Adipocyte (in vitro differentiated cells): ENCODE measurements at places on chromosomes 2 and 18.

- no peak for DNase-seq
Observed at GRCh38 chr2:218984239-218985020, 554 bp downstream of the FEV start.

DNA sequence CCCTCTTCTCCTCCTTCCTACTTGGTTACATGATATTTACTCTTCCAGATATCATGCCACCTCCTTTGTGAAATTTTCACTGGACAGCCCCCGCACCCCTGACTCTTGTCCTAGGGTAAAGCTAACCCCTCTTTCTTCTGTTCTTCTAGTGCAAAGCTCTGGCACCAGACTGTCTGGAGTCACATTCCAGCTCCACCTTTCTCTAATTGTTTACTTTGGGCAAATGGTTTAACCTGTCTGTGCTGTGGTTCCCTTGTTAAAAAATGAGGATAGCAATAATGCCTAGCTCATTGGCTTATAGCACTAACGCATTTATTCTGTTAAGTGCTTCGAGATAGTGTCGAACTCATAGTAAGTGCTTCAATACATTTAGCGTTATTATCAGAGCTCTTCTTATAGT is 306.2 kb downstream of the ALK start:
- DNase-seq = no peak

GRCh38 chr18:48002933-48003365 is 72.5 kb upstream of the SMAD2 start:
- DNase-seq = peak; percentile 53

DNA sequence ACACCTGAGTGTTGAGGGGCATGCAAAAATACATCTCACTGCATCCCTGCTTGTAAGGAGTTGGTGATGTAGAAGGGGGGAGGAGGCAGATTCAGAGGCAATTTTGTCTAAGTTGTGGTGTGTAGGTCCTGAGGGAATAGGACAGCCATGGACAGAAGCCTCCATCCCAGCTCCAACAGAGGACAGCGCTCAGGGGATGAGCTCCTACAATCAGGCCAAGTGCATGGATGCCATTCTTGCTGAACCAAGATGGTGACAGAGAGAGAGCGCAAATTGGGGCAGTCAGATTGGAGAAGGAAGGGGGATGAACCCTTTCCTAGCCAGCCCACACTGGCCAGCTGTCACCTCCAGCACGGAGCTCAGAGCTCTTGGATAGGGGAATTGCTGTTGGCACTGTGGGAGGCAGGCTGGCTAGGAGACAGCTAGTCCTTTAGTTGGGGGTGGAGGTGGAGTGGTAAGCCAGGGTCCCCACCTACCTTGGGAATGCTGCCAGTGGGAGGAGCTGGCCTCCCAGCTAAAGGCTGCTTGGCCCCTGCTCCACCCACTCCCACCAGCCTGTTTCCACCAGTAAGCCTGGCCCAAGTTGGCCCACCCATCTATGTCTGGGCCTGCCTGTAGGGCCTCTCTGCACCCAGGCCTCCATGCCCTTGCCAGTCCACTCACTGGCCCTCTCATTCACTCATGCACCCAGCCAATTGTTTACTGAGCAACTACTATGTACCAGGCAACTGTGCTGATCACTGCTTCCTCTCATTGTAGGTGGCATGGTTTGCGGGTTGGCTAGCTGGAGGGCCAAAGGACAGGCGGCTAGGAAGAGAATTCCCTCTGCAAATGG is 2.5 kb upstream of the PER2 start:
- no peak for DNase-seq

- DNase-seq = peak; percentile 37
Observed at GRCh38 chr2:236775511-236775910, 205.9 kb downstream of the ACKR3 start.

DNA sequence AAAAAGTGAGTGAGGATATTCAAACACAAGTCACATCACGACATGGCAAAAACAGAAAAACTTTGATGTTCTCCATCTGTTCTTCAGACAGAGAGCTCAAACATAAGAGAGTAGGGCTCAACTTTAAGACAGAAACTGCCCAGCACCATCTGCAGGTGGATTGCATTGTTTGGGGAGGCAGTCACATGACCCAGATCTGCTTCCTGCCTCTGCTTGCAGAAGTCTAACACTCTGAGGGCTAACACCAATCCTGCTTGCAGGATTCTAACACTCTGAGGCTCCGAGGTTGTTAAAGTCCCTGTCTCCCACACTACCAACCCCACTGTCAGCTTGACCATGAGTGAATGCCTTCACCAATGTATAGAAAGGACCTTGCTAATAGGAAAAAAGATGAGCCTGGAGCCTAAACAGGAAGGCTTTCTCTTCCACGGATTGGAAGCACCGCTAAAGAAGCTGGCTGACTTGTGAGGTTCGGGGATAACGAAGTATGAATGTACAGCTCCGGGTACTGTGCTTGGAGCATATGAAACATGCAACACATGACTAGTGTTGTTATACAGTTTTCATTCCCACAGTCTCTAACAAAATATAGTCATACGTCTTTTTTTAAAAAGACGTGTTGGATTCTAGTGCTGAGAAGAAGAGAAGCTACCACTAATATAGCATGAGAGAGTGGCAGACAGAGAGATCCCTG is 176.6 kb upstream of the CREB1 start:
- DNase-seq = no peak

GRCh38 chr2:151567006-151567405 is 157.3 kb downstream of the RIF1 start:
- no peak for DNase-seq

DNA sequence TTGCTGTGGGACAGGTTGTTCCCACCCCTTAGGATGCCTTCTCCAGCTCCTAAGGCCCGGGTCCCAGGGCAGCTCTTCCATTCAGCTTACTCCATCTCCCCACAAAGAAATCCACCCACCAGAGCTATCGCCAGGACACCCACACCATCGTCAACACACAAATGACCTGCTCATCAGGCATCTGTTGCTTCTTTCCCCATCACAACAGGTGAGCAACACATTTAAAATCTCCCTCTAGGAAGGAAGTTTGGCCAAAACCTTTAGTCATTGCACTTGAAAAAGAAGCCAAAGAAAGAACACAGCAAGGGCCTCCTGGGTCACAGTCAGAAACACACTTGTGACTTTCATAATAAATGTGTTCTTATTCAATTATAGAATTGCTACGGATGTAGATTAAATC is 289.0 kb downstream of the PIEZO2 start:
- no peak for DNase-seq

GRCh38 chr2:169504651-169505050 is 4.9 kb upstream of the KLHL41 start:
- DNase-seq = no peak

GRCh38 chr2:163348857-163349380 is 386.9 kb downstream of the FIGN start:
- DNase-seq = peak; percentile 57

- no peak for DNase-seq
Observed at GRCh38 chr2:232772531-232772930, 3.8 kb downstream of the KCNJ13 start.

GRCh38 chr2:58710795-58711279 is 469.7 kb upstream of the FANCL start:
- DNase-seq = peak; percentile 3

- peak; percentile 93 for DNase-seq
Observed at GRCh38 chr2:233700028-233700635, 7.4 kb downstream of the UGT1A6 start.

DNA sequence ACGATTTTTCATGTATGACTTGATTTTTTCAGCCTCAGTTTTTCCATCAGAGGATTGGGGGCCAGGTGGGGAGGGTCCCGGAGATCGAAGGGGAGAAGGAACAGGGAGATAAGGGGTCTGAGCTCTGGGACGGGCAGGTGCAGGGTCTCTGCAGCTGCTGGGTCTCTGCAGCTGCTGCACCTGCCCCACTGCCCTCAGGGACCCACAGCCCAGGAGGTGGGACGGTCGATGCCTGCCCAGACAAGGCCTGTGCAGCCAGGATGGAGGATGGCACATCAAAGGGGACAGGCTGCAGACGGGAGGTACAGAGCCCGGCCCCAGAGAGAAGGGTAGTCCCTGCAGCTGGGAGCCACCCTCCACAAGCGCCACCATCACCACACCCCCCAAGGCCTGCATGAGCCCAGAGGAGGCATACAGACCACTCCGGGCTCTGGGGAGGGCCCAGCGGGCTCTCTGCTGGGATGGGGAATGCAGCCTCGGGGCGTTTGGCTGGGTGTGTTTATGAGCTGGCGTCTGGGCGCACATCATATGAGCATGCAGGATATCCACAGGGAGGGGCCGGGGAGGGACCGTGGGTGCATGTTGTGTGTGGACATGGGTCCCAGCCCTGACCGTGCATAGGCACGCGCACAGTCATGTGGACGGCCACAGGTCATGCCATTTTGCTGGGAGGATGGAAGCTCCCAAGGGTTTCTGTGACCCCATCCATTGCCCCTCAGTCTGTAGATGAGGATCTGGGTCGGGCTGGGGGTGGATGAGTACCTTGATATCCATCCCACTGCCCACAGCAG is 34.9 kb upstream of the GPC1 start:
- no peak for DNase-seq

DNA sequence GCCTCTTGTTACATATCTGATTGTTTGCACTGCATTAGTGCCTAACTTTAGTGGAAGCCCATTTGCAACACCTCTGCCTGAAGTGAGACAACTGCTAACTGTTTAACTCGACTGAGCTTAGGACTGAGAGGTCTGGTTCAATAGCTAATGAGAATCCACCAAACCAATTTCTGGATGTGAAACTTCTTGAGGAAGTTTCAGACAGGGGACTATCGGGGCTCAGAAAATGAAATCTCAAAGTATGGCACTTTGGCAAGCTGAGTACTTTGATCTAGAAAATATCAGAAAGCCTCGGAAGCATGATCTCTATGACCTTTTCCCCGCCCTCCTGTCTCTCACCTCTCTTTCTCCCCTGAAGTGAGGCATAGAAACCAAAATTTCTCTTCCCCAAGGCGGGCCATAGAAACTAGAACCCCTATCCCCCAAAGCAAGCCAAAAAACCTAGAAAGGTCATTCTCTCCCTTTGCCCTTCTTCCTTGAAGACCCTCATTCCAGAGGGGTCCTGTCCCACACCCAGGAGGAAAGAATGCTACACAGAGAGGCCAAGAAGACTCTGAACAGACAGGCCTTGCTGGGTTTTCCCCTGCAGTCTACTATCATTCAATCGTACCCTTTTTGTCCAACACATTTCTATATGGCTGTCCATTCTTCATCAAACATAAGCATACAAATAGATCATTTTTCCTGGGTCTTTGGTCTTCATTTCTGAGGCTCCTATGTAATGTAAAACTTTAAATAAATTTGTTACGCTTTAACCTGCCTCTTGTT is 69.6 kb upstream of the CREB1 start:
- no peak for DNase-seq

DNA sequence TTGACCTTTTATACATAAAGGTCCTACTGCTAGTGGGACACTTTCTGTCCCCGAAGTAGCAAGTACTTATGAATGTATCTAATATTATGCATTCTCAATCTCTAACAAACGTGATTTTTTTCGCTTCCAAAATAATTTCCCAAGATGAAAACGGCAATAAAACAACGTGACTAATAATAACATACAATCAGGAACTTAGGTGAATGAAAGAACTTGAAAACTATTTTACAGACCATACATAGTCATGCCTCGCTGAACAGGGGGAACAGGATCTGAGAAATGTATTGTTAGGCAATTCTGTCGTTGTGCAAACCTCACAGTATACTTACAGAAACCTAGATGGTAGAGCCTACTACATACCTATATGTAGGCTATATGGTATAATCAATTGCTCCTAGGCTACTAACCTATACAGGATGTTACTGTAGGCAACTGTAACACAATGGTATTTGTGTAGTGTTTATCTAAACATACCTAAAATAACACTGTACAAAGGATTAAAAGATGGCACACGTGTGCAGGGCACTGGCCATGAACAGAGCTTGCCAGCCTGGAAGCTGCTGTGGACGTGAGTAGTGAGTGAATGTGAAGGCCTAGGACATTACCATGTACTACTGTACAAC is 2.5 kb downstream of the RTN4 start:
- DNase-seq = peak; percentile 70

DNA sequence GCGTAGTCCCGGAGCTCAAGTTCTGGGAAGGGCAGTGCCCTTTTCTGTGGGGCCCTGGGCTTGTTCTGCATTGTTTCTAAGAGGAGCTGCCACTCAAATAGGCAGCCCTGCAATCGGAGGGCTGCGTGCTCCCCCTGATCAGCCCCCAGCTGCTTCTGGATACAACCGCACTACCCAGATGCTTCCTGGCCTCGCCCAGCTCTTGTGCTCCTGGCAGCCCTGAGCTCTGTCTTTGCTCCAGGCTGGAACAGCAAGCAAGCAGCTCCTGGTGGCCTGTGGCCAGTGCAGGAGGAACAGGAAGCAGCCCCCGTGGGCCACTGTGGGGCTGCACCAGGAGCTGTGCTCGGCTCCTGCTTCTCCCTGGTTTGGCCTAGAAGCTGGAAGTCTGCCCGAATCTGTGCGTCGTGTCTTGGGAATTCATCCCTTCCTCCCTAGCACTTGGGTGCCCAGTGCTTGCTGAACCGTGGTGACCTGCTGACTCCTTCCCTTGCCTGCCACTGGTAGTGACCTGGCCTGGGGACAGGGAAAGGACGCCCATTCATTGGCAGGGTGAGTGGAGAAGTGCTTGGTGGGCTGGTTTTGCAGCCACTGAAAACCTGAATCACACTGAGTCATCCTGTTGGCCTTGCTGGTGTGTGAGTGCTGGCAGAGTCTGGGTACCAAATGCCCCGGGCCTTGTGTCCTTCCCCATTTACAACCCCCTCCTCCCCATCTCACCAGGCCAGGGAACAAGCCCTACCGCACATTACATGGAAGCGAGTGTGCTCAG is 27.3 kb upstream of the NTSR2 start:
- peak; percentile 51 for DNase-seq

DNA sequence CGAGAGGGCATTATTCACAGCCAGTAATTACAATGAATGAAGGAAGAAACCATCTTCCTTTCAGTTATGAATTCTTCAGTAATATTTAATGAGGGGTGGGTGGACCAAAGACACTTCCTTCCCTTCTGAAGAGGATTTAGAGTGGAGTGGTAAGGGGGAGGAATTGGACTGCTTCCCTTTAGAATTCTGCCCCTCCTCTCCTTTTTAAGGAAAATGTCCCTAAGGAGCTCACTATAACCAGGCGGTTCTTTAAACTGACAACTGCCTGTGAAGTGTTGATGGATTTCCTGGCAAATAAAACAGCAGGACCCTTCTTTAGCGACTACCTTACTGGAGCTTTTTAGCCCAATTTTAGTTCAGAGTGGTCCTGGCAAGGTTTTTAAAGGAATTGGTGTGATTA is 86.4 kb downstream of the LIMS1 start:
- DNase-seq = no peak

DNA sequence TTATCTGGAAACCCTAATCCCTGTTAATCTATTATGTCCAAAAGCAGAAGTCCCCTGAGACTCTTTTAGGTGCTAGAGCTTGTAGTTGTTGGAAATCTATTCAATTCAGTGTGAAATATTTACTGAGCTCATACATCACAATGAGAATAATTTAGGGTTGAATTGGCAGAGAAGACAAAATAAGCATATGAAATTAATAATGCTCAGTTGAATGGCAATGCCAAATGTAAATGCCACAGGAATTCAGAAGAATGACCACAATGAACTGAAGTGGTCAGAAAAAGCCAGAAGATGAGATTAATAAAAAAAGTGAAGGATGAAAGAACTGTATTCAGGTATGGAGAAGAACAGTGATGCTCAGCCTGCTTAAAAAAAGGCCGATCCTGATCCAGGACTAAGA is 8.0 kb upstream of the STAT4 start:
- DNase-seq = no peak
